HT-29 (cell line): ENCODE measurements at places on chromosomes 4 and X.

GRCh38 chrX:84336646-84337045, 148.6 kb upstream of the RPS6KA6 start:
- no peak for DNase-seq

- DNase-seq, result peak; percentile 5
These were observed 48.4 kb upstream of the USP9X start for GRCh38 chrX:41036668-41037326.

GRCh38 chrX:29661290-29661689, 554.1 kb upstream of the MAGEB2 start:
- DNase-seq, result peak; percentile 5

- DNase-seq, result peak; percentile 40
These were observed 79.3 kb upstream of the DYNLT3 start for GRCh38 chrX:37926700-37927099.
